ENCODE measurements at places on chromosomes 6 and 20.

DNA sequence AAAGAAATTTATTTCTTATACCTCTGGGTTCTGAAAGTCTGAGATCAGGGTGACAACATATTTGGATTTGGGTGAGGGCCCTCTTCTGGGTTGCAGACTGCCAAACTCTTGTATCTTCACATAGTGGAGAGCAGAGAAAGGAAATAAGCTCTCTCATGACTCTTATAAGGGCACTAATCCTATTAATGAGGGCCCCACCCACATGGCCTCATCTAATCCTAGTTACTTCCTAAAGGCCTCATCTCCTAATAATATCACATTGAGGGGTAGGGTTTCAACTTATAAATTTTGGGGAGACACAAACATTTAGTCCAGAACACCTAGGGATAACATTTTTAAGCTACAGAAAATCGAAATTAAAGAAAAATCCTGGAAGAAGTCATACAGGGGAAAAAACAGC is 5.1 kb upstream of the ZNF391 start:
- DNase-seq, result no peak

GRCh38 chr6:107943626-107944439 is 14.2 kb downstream of the SEC63 start:
- DNase-seq, result no peak

- DNase-seq, result no peak
Observed at GRCh38 chr6:13373488-13373886, 45.1 kb upstream of the TBC1D7 start.

- no peak for DNase-seq
Observed at GRCh38 chr6:133873538-133873937, 15.4 kb upstream of the TCF21 start.

DNA sequence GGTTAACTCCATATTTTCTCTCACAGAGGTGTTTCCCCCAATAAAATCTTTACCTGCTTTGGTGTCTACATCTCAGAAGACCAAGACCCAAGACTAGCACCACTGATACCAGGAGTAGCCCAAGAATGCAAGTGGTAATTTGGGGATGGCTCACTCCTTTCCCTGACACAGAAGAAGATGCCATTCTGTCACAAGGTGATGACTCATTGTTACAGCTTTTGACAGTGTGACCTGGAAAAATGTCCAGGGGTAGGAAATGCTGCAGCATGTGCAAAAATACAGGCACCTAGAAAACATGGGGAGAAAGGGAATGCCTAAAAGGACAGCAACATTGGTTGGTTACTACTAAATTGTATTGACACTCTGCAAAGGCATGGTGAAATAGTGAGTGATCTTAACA is 254.0 kb upstream of the GJE1 start:
- DNase-seq, result peak; percentile 26

GRCh38 chr6:2193931-2194330 is 51.5 kb downstream of the GMDS start:
- DNase-seq, result no peak

GRCh38 chr6:161141173-161141572 is 132.7 kb downstream of the AGPAT4 start:
- no peak for DNase-seq

DNA sequence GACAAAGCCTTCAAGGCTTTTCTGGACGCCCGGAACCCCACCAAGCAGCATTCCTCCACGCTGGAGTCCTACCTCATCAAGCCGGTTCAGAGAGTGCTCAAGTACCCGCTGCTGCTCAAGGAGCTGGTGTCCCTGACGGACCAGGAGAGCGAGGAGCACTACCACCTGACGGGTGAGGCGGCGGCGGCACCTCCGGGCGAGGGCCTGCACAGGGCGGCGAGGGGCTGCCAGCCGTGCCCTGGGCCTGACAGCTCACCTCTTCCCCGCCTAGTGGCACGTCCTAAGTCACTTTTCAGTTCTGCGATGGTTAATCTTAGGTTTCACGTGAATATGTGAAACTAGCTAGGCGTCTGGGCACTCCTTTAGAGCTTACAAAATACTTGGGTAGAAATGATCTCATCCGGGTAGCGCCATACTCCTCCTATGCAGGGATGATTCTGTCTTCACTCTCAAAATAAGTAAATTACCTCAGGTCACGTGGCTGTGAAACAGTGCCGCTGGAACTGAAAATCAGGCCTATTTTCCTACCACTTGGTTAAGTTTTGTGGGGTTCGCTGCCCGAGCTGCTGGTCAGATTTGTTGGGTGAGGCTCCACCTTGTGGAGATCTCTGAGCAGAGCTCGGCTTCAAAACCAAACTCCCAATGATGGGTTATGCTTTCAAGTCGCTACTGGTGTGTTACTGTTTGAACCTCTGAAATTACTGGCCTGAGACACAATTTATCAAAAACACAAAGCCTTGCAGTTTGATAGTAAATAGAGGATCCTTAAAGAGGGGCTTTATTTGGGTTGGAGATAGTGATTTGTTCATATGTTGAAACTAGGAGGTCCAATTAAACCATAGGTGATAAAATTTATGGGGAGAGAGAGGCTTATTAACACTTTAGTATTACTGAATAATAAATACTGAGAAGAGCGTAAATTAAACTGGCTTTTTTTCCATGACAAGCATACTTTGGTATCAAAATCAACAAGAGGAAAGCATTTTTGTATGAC is 15.5 kb upstream of the CLDN20 start:
- peak; percentile 79 for DNase-seq

DNA sequence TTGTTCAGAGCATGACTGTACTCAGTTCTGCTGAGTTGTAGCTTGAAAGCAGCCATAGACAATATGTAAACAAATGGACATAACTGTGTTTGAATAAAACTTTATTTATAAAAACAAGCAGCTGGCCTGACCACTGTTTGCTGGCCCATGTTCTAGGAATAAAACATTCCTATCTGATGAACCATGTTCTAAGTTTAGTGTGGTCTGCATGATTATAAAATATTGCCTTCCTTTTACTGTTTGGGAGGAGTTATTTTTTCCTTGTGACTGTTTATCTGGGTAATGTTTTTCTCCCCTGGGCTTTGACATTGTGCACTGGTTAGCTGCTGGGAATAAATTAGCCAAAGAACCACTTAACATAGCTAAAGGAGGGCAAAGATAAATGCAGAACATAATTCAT is 55.1 kb downstream of the CDS2 start:
- peak; percentile 63 for DNase-seq

DNA sequence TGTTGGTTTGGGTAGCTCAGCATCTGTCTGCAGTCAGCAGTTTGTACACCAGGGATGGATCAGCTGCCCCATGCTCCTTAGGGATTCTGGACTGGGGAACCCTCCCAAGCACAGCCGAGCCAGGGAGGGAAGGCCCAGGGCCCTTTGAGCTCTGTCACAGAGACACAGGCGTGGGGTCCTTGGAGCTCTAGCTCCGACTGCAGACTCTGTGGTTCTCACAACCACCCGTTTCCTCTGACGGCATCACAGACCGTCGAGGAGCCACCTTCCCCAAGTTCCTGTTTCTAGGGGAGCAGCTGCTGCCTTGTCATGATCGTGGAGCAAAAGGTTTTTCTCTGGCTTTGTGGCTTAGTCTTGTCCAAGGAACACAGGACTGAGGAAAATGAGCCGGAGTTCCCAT is at the start of gene SLA2:
Gene SLA2 (minus strand): TSS at position 199 of the 400 bp plus-strand sequence. CDS start 4,861 bp downstream, outside the sequence.
- no peak for DNase-seq

- DNase-seq, result no peak
Observed at GRCh38 chr20:24766143-24766527, 182.9 kb upstream of the CST7 start.

- no peak for DNase-seq
Observed at GRCh38 chr6:99606656-99607415, at the start of gene PRDM13. TSS of gene PRDM13 (plus strand) at chr6:99606833. CDS start at chr6:99607035, 202 bp downstream.

DNA sequence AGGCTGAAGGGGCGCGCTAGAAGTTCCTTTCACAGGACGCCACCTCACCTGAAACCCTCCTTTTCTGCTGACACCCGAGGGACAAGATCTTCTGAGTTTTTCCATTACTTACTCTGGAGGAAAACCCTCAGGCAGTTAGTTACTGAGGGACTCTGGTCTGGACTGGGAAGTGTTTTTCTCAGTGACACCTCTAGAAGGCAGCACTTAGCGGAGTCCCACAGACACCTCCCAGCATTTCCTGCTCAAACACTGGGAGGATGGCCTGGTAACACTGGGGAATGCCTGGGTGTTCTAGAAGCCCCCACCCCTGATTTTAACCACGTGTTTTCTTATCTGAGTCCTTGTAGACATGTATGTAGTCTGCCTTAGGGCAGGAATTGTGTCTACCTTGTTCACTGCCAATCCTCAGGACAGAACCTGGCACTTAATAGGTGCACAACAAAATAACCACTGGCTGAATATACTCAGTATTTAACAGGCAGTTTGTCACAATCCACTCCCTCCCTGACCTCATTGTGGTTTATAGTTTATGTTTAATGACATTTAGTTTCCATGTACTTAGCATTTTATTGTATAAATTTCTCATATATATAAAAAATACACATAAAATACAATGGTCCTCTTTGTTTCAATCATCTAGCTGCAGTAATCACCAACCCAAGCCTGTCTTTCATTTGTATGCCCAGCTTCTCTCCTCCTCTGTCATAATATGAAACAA is 4.8 kb downstream of the GSTA3 start:
- DNase-seq, result peak; percentile 22

DNA sequence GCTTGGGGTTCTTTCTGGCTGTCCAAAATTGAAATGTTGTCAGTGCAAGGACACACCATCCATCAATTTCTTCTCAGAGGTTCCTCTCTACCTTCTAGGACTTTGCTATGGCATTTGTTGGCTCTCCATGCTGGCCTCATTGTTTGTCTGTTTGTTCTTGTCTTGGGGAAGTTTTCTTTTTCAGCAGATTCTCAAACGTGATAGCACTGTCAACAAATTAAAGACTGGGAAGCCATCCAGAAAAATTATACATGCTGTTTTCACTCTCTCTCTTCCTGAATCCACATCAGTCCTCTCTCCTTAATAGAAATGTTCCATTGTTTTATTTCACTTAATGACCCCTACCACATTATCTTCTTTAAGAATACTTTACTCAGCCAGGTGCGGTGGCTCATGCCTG is 130.4 kb downstream of the PCSK2 start:
- no peak for DNase-seq
